ENCODE measurements at places on chromosomes 11 and 22.

GRCh38 chr11:20933958-20934357, 264.6 kb downstream of the NELL1 start:
- no peaks in the 10 kb centered on the region for H3K27me3 ChIP-seq
- DNase-seq = no peak
- H3K4me3 ChIP-seq = no peak overlapping the region
- no peaks in the 10 kb centered on the region for H3K36me3 ChIP-seq

DNA sequence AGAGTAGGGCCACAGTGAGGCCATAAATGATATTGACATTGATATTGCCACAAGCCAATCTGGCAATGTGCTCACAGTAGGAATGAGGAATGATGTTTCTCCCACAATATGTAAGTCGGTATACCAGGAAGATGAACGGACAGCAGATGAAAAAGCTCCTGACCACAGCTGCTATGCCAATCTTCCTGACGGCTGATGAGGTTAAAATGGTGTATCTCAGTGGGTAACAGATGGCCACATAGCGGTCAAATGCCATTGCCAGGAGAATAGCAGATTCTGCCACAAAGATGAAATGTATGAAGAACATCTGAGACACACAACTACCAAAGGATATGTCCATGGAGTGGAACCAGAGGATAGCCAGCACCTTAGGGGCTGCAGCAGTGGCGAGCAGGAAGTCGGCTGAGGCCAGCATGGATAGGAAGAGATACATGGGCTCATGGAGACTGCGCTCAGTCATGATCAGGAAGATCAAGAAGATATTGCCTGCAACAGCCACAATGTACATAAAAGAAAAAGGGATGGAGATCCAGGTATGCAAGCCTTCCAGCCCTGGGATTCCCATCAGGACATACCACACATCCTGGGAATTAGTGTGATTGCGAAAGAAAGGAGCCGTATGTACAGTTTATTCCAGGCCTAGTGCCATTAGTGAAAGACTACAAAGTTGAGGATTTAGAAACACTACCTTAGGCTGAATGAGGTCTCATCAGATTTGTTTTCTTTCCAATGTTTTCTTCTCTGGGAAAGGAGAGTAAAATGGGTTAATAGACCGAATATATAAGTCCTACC, 22.2 kb downstream of the OR51V1 start:
- no peak overlapping the region for H3K4me3 ChIP-seq
- H3K36me3 ChIP-seq = no peaks in the 10 kb centered on the region
- no peaks in the 10 kb centered on the region for H3K4me1 ChIP-seq
- no peaks in the 10 kb centered on the region for H3K27me3 ChIP-seq

- H3K4me1 ChIP-seq = peaks cover 34% of the 10 kb centered on the region
- H3K27me3 ChIP-seq = no peaks in the 10 kb centered on the region
- no peak within 1 kb of the TSS for H3K27ac ChIP-seq
- peak within 1 kb of the TSS; percentile 59 for H3K4me3 ChIP-seq
- peak; percentile 68 for DNase-seq
Measured at GRCh38 chr22:42553475-42554361, at the start of gene SERHL2. Gene SERHL2, plus strand, starts transcription at chr22:42553956. Its CDS starts 65 bp downstream, at chr22:42554021.

GRCh38 chr11:10762913-10763421, 11.9 kb downstream of the CTR9 start:
- no peak overlapping the region for H3K27ac ChIP-seq
- H3K4me1 ChIP-seq = peaks cover 13% of the 10 kb centered on the region
- no peak overlapping the region for H3K4me3 ChIP-seq
- no peaks in the 10 kb centered on the region for H3K27me3 ChIP-seq
- peaks cover 49% of the 10 kb centered on the region for H3K36me3 ChIP-seq

DNA sequence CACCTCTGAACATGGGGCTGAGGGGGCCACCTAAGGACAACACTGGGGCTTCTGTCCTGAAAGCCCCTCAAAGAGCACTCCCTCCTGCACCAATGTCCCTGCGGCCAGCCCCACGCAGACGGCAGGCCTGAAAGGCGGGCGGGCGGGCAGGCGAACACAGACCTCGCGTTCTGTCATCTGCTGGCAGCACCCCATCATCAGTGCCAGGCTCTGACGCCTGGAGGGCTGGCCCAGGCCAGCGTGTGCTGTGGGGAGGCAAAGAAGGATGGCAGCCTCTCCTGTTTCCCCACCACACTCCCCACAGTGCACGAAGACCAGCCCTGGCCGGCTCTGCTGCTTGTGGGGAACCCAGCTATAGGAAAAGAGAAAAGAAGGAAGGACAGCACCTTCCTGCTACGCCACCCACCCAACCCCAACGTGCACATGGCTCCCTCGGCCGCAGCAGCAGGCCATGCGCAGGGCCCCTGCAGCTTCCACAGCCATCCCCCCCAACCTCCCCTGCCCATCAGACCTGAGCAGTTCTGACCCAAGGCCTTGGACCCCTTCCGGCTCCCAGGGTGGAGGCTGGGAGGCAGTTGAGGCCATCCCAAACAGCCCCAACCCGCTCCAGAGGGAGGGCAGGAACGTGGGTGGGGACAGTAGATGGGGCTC, 3.5 kb downstream of the SBF1 start:
- H3K27me3 ChIP-seq = no peaks in the 10 kb centered on the region
- no peak overlapping the region for H3K4me3 ChIP-seq
- peaks cover 50% of the 10 kb centered on the region for H3K4me1 ChIP-seq
- H3K36me3 ChIP-seq = peaks cover 13% of the 10 kb centered on the region

GRCh38 chr11:85530634-85531033, 96.5 kb downstream of the DLG2 start:
- no peaks in the 10 kb centered on the region for H3K36me3 ChIP-seq
- no peak overlapping the region for H3K27ac ChIP-seq
- DNase-seq = no peak
- H3K27me3 ChIP-seq = no peaks in the 10 kb centered on the region

GRCh38 chr22:25564320-25564978, at the start of gene GRK3:
Gene GRK3, plus strand, starts transcription at chr22:25564675. Its CDS starts 366 bp downstream, at chr22:25565041.
- H3K4me1 ChIP-seq = peaks cover 57% of the 10 kb centered on the region
- peak within 1 kb of the TSS; percentile 91 for H3K4me3 ChIP-seq
- H3K27ac ChIP-seq = peak within 1 kb of the TSS; percentile 66
- H3K36me3 ChIP-seq = no peaks in the 10 kb centered on the region
- no peak for DNase-seq

DNA sequence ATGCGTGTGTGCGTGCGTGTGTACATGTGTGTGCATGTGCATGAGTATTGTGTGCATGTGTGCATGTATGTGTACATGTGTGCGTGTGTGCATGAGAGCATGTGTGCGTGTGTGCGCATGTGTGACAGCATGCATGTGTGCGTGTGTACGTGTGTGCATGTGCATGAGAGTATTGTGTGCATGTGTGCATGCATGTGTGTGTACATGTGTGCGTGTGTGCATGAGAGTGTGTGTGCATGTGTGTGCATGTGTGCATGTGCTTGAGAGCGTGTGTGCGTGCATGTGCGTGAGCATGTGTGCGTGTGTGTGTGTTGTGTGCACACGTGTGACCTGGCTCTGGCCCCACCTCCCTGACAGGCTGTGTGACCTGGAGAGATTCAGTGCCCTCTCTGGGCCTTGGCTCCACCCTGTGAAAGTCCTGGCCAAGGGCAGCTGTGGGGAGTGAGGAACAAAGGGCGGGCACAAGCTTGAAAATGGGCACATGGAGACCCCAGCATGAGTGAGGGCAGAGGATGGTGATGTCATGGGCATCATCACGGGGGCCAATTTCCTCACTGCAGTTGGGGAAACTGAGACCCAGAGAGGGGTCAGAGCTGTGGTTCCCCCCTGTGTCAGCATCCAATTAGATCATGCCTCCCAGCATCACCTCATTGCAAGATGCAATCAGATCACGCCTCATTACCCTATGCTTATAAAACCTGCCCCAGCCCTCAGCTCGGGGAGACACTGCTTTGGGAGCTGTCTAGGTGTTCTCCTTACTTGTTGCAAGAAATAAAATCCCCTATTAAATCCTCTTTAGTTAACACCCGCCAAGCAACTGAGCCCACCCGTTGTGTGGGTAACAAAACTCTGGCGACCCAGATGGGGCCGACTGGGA, 658 bp downstream of the ACY3 start:
- peak overlapping the region; percentile 51 for H3K4me3 ChIP-seq
- no peaks in the 10 kb centered on the region for H3K36me3 ChIP-seq
- DNase-seq = no peak
- H3K27me3 ChIP-seq = no peaks in the 10 kb centered on the region
- no peak overlapping the region for H3K27ac ChIP-seq
- H3K4me1 ChIP-seq = peaks cover 26% of the 10 kb centered on the region

DNA sequence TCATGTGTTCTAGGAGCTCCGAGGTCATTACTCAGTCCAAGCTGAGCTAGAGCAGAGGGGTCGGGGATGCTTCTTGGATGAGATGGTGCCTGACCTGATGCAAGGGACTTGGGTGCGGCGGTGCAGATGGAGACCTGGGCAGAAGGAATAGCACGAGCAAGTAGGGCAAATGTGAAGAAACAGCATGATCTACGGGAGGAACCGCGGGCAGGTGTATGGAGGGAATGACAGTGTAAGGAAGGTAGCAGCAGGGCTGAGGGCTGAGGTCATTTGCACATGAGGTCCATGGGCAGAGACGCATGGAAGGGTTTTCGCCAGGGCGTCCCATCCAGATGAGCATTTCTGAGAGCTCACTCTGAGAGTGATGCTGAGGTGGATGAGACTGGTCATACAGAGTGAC, 14.9 kb downstream of the SLC37A2 start:
- H3K27ac ChIP-seq = no peak overlapping the region
- no peak overlapping the region for H3K4me3 ChIP-seq
- peaks cover 4% of the 10 kb centered on the region for H3K27me3 ChIP-seq

- H3K27ac ChIP-seq = no peak overlapping the region
- no peaks in the 10 kb centered on the region for H3K27me3 ChIP-seq
- H3K36me3 ChIP-seq = no peaks in the 10 kb centered on the region
- no peaks in the 10 kb centered on the region for H3K4me1 ChIP-seq
- no peak overlapping the region for H3K4me3 ChIP-seq
- no peak for DNase-seq
Measured at GRCh38 chr22:33674357-33674756, 245.9 kb downstream of the LARGE1 start.

DNA sequence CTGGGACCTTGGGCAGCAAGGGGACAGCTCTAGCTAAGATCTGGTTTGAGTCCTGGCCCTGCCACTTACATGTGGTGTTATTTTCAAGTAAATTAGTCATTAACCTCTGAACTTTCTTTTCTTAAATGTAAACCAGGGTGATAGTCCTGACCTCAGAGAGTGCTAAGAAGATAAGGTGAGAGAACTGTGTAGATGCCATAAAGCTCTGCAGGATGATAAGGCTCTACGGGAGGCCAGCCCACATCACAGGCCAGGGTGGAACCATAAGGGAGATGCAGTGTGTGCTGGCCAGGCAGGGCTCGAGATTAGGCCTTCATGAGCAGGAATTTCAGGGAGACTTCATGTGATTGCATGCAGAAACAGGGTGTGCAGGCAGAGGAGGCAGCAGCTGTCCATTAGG, 24.2 kb downstream of the NECTIN1 start:
- no peaks in the 10 kb centered on the region for H3K27me3 ChIP-seq
- DNase-seq = no peak
- no peaks in the 10 kb centered on the region for H3K36me3 ChIP-seq
- H3K27ac ChIP-seq = no peak overlapping the region
- H3K4me1 ChIP-seq = peaks cover 19% of the 10 kb centered on the region
- no peak overlapping the region for H3K4me3 ChIP-seq

DNA sequence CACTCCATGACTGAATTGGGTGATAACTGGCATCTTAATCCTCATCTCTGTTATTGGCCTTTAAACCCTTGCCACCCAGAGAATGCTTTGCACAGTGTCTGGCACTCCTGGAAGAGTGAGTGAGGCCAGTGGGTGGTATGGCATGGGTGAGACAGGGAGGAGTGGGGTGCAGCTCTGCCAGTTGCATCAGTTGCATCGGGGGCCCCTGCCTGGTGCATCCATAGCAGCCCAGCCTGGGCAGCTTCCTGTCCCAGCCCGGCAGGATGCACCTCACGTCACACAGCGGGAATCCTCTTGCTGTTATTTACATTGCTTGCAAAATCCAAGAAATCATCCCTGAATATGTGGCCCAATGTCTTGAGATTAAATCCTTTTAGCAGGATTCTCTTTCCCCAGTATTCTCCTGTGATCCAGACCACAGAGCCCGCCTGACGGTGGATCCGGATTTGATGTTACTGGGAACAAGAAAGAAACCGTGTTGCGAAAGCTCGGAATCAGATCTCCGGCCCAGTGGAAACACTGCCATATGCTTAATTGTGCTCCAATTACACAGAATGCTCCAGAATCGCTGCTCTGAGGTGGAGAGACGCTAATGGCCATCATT, 37.6 kb upstream of the MN1 start:
- no peaks in the 10 kb centered on the region for H3K4me1 ChIP-seq
- H3K36me3 ChIP-seq = no peaks in the 10 kb centered on the region
- H3K27ac ChIP-seq = no peak overlapping the region

DNA sequence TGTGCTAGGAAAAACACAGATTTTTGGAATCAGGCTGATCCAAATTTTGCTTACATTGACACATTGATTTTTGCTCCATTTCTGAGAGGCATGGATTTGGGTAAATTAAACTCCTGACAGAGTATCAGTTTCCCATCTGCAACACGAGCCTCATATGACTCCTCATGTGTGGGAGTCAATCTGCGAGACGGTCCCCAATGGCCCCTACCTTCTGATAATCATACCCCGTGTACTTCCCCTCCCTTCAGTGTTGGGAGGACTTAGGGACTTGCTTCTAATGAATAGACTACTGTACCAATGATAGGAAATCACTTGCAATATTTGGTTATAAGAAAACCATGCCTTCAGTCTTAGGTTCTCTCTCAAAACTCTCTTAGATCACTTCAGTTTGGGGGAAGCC, 302.7 kb downstream of the ETS1 start:
- H3K27ac ChIP-seq = no peak overlapping the region
- no peaks in the 10 kb centered on the region for H3K4me1 ChIP-seq
- no peak for DNase-seq
- no peaks in the 10 kb centered on the region for H3K27me3 ChIP-seq
- H3K4me3 ChIP-seq = no peak overlapping the region
- H3K36me3 ChIP-seq = no peaks in the 10 kb centered on the region

- DNase-seq = peak; percentile 68
- H3K36me3 ChIP-seq = no peaks in the 10 kb centered on the region
- peaks cover 3% of the 10 kb centered on the region for H3K27me3 ChIP-seq
- H3K4me3 ChIP-seq = no peak overlapping the region
- no peak overlapping the region for H3K27ac ChIP-seq
Measured at GRCh38 chr22:32202539-32203180, 2.2 kb downstream of the RFPL2 start.

DNA sequence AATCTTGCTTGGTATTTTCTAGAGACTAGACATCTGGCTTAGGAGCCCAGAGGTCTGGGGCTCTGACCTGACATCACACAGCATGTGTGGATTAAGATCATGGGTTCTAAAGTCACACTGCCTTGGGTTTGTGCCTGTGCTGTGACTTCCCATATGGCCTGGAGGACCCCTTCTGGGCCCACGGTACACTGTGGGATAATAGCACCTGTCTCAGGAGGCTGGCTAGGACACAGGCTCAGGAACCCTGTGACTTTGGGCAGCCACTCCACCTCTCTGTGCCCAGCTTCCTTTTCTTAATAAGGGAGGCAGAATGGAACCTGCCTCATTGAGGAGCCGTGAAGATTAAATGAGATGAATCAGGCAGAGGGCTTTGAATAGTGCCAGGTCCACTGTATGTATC, 99.2 kb upstream of the B3GAT1 start:
- H3K4me3 ChIP-seq = no peak overlapping the region
- H3K27ac ChIP-seq = no peak overlapping the region
- no peaks in the 10 kb centered on the region for H3K36me3 ChIP-seq
- no peaks in the 10 kb centered on the region for H3K4me1 ChIP-seq
- no peak for DNase-seq

- no peak overlapping the region for H3K27ac ChIP-seq
- H3K4me1 ChIP-seq = no peaks in the 10 kb centered on the region
- no peak for DNase-seq
- H3K4me3 ChIP-seq = no peak overlapping the region
Measured at GRCh38 chr11:84518631-84519183, 1108.4 kb downstream of the DLG2 start.

GRCh38 chr22:44410451-44410991, 87.5 kb downstream of the RTL6 start:
- peaks cover 11% of the 10 kb centered on the region for H3K27me3 ChIP-seq
- H3K4me3 ChIP-seq = no peak overlapping the region
- no peaks in the 10 kb centered on the region for H3K36me3 ChIP-seq

All from HepG2 (cell line).